ENCODE measurements at places on chromosomes 1 and 21. TPM values are rescaled to one million over a fixed set of nuclear protein-coding genes. Genes with fewer than 3 reads are reported as not detected.

Gene PTPN7
- 3.0 TPM for total RNA-seq

Gene YBEY
- total RNA-seq: 18.6 TPM

Gene NPPB
- not detected for total RNA-seq

Gene FCGR3A
- 10.7 TPM for total RNA-seq

Gene CLDN17
- total RNA-seq: not detected

Gene SSX2IP
- total RNA-seq: 16.7 TPM

Gene ERICH3
- 0.12 TPM for total RNA-seq

Gene ZNF648
- 0.76 TPM for total RNA-seq

Gene ADORA1
- 4.9 TPM for total RNA-seq

Measured in metanephros (tissue), 2 donors.